Activated gamma-delta T cell treated with anti-CD3 and anti-CD28 coated beads, Interleukin-2, amount 50 U/mL, for 16 hours (primary cell): ENCODE measurements at places on chromosomes 16 and 17.

DNA sequence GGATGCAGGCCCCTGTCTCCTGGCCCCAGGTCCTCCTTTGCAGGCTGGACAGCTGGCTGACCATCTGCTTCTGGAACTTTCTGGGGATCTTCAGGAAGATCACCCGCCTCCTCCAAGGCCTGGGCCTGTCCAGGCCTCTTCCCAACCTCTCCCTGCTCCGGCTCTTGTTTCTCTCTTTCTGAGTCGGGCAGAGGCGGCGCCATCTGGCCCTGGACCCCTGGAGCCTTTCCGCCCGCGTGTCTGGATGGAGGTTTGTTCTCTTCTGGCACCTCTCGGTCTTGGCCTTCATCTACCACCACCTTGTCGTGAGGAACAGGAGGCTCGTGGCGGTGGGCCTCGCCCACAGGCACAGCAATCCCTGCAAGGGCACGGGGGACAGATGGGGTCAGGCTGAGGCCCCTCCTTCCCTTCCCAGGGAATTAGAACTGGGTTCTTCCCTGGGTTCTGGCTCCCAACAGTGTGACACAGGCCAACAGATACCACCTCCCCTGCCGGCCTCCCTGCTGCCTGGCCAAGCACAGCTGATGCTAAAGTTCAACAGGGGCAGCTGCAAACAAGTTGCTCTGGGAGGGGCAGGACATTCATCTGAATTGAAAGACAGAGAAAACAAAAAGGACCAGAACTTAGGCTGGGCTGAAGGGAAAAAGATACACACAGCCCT lies 13.3 kb downstream of the NDUFAF8 start:
- no peak for DNase-seq

DNA sequence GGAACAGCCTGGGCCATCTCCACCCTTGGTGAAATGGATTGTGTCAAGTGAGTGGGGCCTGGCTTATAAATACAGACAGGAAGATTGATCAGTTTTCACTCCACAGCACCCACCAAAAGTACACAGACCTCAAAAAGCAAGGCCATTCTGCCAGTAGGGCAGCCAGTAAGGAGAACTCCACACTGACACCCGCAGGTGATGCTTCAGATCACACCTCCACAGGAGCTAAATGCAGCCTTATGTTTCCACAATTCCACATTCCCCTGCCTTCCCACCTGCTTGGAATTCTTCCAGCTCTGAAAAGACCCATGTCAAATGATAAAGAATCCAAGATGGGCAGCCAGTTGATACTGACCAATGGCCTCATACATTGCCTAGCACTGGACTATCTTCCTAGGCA lies 191.1 kb downstream of the ZFHX3 start:
- no peak for DNase-seq

DNA sequence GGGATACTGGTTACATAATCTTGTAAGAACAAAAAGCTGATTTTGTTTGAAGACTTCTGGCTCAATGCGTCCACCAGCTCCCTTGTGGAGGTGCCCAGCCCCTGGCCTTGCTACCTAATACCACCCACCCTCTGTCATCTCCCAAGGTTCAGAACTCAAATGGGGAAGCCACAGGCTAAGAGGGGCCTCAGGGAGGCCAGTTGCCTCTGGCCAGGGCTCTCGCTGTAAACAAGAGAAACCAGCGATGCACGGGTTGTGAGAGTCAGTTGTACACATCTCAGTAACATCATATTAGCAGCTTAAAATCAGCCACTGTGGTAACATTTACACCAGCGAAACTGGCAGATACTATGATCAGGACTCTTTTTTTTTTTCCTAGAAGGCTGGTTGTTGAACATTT lies 6.0 kb downstream of the TEKT5 start:
- no peak for DNase-seq

DNA sequence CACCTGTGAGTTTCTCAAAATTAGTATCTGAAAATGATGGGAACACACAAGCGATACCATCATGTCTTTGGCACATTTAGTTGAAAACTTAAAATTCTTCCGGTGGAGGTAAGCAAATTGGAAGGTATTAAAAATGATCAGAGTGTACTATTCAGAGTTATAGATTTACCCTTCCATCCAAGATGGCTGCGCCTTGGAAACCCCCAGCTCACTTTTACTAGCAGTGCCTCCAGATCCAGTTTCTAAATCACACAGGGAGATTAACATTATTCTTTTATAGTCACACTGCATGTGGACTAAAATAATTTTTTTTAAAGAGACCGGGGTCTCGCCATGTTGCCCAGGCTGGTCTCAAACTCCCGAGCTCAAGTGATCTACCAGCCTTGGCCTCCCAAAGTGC lies 15.0 kb downstream of the PITPNC1 start:
- no peak for DNase-seq

- no peak for DNase-seq
Observed at GRCh38 chr16:89961920-89962319, 13.4 kb downstream of the DEF8 start.

GRCh38 chr17:9802294-9802693 lies 10.9 kb upstream of the DHRS7C start:
- DNase-seq: no peak

DNA sequence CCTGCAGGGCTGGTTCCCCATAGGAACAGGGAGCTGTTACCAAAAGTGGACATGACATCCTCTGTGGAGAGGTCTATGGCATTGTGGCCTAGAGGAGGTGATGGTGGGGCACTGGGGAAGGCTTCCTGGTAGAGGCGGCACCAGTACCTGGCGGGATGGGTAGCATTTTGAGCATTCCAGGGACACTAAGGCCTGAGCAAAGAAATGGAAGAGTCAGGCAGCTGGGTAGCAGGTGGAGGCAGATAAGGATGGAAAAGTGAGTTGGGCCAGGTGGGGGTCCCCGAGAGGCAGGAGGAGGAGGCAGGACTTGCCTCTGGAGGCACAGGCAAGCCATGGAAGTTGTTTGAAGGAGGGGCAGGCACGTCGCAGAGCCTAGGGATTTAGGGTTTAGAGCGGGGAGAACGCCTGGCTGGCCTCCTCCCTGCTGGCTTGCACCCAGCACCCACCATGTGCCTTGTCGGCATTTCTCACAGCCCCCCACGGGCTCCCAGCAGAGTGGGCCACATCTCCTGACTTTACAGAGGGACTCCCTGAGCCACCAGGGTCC lies 5.1 kb upstream of the ADCY7 start:
- no peak for DNase-seq
